ENCODE measurements at places on chromosomes 6 and 20.

- peak; percentile 23 for DNase-seq
Measured at GRCh38 chr6:157551041-157551832, 170.2 kb downstream of the ZDHHC14 start.

DNA sequence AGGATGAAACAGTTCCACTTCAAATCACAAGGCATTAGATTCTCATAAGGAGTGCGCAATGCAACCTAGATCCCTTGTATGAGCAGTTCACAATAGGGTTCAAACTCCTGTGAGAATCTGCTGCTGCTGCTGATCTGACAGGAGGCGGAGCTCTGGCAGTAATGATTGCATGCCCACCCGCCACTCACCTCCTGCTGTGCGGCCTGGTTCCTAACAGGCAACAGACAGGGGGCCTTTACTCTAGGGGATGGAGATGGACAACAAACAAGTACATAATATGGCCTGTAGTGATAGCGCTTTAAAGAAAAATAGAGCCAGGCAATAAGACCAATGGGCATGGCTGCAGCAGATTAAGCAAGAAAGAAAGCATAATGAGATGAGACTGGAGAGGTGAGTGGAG is 2.7 kb upstream of the TBC1D22B start:
- no peak for DNase-seq

DNA sequence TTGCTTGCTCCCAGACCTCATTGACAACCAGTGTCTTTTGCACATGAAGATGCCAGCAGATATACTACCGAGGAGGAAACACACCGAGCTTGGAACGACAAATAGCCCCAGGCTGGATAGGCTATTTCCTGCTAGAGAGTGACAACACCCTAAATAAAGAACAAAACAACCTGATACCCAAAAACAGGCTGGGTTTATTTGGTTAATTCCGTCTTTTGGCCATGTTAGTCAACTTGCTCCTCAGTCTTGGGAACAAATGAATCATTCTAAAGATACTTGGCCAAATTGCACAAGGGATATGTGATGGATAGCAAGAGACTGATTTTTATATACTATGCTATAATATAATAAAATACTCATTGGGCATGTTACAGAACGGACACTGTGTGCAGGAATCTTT is 11.5 kb upstream of the MUC22 start:
- DNase-seq = no peak

DNA sequence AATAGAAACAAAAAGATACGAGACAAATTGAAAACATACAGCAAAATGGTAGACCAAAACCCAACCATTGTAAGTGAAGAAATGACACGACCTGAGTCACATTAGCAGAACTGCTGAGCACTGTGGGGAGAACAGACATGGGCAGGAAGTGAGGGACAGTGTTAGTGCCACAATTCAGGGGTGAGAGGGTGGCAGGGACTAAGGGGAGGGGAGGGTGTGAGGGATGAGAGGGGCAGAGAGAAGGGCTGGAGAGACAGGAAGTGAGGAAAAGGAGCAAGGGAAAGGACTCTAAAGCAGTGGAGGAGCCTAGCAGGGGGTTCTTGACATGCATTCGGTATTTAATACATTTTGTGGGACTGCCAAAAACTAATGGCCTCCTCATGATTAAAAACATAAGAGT is 45.0 kb upstream of the TRIM26 start:
- peak; percentile 4 for DNase-seq

- no peak for DNase-seq
Measured at GRCh38 chr6:26155061-26155930, 68.1 kb downstream of the HFE start.

GRCh38 chr6:93165850-93166430 is 253.4 kb downstream of the EPHA7 start:
- no peak for DNase-seq

DNA sequence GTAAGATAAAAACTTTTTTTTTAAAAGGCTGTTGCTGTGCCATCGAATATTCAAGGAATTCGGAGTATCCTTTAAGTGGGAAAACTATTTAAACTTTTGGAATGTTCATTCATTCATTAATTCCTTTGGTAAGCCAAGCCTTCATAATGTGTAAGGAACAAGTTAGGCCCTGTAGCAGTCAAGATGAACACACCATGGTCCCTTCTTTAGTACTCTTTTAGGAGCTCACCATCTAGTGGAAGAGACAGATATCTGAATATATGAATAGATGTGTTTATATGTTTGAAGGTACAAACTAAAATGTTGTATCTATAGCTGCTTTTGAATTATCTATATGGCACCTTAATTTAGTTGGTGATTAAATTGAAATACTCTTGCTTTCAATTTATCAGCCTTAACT is 5.8 kb downstream of the SPO11 start:
- no peak for DNase-seq

GRCh38 chr6:98590997-98591396 is 243.4 kb upstream of the POU3F2 start:
- DNase-seq = no peak

DNA sequence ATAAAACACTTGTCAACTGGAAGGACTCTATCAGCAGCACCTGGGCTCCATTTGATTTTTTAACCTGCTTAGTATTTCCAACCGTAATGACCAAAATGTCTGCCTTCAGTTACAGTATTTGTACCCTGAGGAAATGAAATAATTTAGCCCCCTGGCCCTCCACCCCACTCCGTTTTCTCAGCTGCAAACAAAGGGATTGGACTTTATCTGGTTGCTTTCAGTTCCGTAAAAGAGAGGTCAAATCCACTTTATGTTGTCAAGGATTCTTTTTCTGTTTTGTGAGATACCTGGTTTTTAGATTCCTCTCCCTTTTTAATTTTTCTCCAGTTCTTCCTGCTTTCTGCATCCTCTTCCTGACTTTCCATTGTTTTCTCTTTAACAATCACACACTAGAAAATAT is 64.4 kb upstream of the BMP2 start:
- no peak for DNase-seq

DNA sequence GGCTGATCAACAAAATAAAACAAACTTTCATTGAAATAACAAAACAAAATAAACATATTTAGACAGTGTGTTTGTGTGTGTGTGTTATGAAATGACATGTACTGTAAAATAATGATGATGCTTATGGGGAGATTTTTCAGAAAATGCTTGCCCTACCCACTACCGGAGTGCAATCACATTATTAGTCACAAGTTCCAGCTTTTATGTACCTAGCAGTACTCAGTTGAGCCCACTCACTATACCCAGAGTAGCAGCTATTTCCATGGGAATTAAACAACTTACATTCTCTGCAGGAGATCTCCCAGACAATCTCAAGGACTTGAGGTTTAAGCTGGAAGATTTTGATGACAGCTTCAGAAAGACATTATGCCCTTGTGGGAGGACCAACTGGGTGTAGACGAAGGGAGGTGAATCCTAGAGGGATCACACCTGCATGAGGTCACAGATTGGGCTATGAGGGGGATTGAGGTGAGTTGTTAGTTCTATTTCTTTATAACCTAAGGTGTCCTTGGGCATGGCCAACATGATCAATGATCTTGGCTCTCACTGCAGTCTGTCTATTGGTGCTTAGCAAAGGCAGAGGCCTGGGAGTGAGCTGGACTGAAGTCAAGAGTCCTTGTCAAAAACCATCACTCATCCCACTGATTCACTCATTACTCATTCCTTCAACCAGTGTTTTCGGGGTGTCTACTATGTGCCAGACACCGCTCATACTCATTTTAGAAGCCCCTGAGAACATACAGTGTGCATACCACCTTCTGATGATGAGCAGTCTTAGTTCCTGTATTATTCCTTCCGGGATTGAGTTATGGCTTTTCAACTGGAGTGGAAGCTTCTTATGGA is 6.7 kb upstream of the CLIC5 start:
- no peak for DNase-seq

GRCh38 chr6:168373389-168373788 is 53.8 kb upstream of the DACT2 start:
- DNase-seq = no peak

GRCh38 chr20:17541996-17542395 is 10.8 kb upstream of the BFSP1 start:
- no peak for DNase-seq

DNA sequence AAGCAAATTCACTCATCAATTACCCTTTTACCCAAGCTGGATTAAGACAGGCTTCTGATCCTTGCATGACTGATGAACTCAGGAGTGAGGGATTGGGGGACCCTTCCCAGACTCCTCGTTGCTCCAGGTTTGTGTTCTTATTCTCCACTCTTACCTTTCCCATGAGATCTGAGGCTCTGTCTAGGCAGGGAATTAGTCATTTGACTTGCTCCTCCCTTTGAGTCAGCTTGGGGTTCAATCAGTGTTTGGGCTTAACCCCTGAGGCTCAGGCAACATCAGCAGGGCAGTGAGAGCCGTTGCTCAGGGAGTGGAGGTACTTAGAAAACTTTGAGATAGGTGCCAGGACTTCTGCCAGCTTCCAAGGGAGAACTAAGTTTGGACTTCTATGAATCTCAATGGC is 20.7 kb upstream of the TOX2 start:
- no peak for DNase-seq

DNA sequence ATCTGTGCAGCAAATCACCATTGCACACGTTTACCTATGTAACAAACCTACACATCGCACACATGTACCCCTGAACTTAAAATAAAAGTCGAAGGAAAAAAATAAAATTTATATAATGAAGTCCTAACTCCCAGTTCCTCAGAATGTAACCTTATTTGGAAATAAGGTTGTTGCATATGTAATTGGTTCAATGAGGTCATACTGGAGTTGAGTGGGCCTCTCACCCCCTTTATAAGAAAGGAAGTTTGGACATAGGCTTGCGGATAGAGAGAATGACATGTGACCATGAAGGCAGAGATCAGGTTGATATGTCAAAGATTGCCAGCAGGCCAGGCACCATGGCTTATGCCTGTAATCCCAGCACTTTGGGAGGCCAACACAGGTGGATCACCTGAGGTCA is 16.1 kb upstream of the ZBTB22 start:
- DNase-seq = peak; percentile 70

DNA sequence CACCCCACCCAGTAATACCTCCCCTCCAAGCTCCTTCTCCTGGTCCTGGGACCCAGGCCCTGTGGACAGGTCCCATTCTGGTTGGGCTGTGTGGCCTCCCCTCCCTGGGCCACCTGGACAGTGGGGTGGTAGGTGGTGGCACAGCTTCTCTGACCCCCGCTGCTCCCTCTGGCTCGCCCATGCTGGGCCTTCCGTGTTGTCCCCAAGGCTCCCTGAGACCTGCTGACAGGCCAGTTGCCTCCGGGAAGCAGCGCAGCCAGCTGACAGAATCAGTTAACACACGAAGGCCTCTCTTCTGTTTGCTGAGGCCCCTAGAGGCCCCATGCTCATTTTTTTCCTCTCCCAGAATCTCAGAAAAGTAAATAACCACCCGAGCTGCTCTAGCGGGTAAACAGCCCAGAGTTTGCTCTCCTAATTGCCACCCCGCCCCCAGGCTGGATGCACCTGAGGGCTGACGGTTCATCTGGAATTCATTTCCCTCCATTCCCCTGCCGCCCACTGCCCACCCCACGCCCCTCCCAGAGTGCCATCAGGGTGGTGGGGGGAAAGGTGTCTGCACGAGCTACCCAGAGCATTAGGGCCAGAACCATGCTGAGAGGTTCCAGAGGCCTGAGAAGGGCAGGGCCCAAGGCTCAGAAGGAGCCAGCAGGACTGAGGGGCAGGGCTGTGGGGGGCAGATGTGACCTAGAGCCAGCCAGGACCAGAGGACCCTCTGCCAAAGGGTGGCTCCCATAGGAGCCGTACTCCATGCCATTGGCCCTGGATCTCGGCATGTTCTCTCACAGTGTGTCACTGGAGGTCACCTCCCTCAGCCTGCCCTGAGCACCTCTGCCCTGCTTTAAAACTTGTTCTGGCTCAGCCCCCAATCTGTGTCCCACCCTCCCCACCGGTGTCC is 157.5 kb downstream of the GRM4 start:
- DNase-seq = no peak

DNA sequence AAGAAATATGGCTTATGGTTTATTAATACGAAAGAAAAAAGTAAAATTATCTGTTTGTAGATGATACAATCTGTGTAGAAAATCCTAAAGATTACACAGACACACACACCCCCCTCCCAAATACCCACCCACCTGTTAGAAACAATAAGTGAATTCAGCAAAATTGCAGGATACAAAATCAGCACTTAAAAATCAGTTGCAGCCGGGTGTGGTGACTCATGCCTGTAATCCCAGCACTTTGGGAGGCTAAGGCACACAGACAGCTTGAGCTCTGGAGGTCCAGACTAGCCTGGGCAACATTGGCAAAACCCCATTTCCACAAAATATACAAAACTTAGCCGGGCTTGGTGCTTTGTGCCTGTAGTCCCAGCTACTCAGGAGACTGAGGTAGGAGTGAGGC is 42.3 kb downstream of the NINL start:
- DNase-seq = no peak

DNA sequence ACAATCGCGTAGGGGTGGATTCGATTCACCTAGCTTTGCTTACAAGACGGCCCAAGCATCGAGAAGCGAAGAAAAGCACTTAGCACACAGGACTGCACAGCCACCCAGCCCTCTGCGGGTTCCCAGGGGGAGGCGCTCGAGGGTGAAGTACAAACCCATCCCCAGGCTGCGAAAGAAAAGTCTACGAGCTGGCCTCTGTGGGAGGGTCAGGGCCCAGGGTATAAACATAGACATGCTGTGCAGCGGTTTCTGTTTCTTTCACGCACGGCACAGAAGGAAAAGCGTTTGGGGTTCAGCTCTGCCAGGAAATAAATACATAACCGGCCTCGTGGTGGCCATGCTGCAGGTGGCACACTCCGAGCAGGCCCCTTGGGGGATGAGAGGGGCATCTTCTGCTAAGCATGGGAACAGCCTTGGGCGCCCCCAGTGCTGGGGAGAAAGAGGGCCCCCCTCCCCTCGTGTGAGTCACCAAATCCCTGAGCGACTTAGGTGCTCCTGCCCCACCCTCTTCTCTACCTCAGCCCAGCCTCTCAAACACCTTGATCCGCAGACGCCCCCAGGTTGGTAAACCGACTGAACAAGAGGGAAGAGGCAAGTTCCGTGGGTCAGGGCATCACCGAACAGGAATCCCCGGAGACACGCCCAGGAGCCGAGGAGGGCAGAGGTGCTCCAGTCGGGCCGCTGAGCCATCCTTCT is 91.6 kb upstream of the RIPOR2 start:
- no peak for DNase-seq

GRCh38 chr6:26258212-26258977 is 106.6 kb upstream of the BTN3A2 start:
- DNase-seq = peak; percentile 9

GRCh38 chr6:159817951-159818739 is 18.1 kb downstream of the PNLDC1 start:
- DNase-seq = peak; percentile 18

DNA sequence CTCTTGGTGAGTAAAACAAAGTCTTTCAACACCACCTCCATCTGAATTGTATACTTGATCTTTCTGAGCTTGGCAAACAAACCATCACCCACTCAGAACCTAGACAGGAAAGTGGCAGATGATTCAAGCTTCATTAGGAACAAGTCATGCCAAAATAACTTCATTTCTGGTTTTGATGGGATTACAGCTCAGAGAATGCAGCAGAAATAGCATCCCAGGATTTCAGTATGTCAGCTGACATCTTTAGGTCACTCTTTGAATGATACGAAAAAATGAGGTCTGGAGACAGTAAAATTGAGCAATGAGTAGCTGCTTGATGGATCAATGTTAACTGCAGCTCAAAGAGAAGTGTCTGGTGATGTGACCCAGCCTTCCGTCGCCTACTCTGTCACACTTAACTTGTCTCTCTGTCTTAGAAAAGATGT is 92.4 kb downstream of the GJA10 start:
- peak; percentile 41 for DNase-seq
